T-helper 17 cell (primary cell): ENCODE measurements at places on chromosomes 16 and 17.

GRCh38 chr17:73045724-73046123 is 46.8 kb downstream of the SLC39A11 start:
- DNase-seq = no peak

GRCh38 chr17:8072341-8072728 is 15.2 kb downstream of the ALOX12B start:
- no peak for DNase-seq

- DNase-seq = no peak
Observed at GRCh38 chr17:68131456-68131855, 95.9 kb downstream of the KPNA2 start.

GRCh38 chr16:27138257-27138656 is 65.1 kb upstream of the KDM8 start:
- no peak for DNase-seq

GRCh38 chr17:37393352-37393751 is 13.3 kb downstream of the ACACA start:
- no peak for DNase-seq

GRCh38 chr16:19563377-19563776 is 7.9 kb downstream of the VPS35L start:
- DNase-seq = no peak

DNA sequence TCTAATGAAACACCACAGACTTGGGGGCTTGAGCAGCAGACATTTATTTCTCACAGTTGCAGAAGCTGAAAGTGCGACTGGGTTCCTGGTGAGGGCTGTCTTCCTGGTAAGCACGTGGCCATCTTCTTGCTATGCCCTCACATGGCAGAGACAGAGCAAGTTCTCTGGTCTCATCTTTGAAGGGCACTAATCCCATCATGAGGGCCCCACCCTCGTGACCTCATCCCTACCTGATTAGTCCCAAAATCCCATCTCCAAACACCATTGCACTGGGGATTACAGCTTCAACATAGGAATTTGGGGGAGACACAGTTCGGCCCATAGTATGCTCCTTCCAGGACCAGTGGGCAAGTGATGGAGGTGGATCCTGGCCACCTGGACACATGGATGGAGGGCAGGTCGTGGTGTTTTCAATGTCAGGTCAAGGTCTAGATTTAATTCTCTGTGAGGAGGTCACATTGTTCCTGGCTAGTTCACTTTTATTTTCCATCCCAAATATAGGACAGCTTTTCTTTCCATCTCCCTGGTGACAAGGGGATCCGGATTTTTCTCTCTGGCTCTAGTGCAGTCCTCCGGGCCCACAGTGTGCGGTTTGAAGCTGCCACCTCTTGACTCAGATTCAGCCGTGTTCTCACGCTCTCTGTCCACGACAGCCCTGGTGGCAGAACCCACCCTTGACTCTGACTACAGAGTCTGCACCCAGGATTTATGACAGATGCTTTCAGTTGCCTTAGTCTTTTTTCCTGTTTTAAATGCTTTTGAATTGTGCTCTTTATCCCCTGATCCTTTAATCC is 160.5 kb upstream of the NOL11 start:
- DNase-seq = no peak

GRCh38 chr16:59527206-59527997 is 793.3 kb upstream of the GOT2 start:
- no peak for DNase-seq

DNA sequence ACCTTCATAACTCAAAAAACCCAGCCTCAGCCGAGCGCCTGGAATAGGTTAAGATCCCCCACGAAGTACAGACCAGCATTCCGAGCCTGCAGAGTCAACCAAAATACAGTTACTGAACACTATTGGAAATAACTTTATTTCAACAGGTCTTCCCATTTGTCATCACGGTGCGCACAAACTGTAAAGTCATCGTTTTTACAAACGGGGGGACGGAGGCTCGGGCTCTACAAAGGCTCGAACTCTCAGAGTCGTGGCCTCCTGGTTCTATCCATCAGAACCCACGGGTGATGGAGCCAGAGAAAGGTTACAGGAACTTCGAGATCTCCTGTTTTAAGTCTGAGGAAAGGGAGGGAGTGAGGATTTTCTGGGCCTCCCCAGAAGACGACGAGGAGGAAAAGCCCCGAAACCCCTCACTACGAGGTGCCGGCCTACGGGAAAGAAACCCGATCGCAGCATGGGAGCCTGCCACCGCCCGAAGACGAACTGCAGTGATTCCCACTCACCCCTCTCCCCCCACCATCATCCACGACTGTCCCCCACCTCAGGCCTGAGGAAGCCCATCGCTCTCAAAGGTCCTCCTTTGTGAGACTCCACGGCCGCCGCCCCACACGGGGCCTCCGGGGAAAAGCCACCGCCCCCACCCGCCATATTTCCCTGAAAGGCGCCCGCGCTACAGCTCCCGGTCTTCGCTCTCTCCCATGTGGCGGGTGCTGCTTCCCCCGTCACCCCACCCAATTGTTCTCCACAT is 917 bp downstream of the YWHAE start:
- DNase-seq = peak; percentile 44

GRCh38 chr17:56823848-56824247 is 9.9 kb downstream of the C17orf67 start:
- DNase-seq = no peak

DNA sequence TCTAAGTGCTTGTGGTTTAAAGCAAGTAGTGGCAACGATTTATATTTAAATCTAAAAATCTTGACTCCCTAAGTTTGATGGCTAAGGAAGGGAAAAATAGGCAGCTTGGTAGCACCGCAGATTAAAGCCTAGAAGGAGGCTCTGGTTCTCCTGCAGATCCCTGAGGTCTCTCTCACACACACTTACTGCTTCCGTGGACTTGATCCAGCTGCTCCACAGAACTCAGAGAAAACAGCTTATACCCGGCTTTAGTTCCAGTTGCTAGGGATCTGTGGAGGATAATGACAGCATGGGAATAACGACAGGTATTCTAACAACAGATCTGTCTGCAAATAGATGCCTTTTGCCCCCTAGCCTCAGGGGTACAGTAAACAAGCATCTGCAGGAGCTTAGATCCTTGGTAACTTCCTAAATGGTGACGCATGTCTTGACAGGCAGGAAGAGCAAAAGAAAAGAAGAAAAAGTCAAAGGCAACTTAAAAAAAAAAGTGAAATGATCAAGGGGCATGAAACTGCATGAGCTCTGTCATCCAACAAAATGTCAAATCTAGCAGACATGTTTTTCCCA is 4.5 kb downstream of the WIPI1 start:
- DNase-seq = no peak
